ENCODE measurements at places on chromosomes 7 and 10.

DNA sequence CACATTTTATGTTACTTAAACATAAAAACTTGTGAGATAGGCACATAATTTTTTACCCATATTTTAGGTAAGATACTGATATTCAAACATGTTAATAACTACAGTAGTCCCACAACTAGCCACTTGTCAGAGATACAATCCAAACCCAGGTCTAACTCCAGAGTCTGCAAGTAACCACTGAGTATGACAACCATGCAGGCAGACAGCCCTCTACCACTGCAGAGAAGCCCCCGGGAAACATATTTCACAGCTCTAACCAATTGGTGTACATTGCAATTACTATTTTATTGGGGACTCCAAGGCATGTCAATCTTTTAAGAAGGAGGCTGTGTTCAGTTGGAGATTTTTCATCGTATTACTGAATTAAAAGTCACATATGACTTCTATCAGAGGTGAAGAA, 107.2 kb upstream of the FAM133B start:
- no peak for DNase-seq

DNA sequence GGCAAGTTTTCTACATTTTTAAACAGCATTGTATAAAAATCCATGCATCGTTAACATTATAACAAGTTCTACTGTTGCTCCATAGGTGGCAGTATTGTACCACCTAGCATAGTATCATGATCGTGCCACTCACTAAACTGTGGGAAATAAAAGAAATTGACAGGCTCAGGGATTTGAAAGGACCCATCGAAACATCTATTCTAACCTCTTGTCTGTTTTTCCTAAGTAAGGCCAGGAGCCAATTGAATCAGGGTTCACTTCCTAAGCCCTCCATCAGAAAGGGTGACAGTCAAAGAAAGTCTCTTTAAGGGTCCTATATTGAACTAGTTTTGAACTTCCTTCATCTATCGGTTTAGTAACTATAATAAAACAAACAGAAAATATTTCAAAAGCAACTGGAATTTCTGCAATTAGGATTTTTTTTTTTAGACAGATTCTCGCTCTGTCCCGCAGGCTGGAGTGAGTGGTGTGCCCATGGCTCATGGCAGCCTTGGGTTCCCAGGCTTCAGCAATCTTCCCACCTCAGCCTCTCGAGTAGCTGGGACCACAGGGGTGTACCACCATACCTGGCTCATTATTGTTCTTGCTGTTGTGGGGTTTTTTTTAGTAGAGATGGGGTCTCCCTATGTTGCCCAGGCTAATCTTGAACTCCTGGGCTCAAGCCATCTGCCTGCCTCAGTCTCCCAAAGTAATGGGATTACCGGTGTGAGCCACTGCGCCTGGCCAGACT, 9.4 kb downstream of the HACD1 start:
- peak; percentile 92 for DNase-seq

DNA sequence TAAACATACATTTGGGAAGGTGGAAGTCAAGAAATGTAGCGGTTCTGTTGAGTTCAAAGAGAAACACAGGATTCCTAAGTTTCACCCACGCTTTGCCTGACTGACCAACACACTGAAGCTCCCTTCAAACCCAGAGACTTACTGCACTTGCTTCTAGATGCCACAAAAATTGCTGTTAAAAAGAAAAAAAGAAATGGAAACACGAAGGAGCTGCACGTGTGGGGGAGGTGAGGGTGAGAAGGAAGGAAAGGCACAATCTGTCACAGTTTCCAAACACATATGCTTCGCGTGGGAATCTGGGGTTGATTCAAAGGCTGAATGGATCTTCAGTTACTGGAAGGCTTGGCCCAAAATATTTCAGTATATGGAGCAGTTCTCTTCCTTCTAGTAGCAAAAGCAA, 495.6 kb downstream of the DNAJB6 start:
- DNase-seq: no peak

GRCh38 chr7:91140286-91140685, 123.9 kb upstream of the FZD1 start:
- DNase-seq: no peak

DNA sequence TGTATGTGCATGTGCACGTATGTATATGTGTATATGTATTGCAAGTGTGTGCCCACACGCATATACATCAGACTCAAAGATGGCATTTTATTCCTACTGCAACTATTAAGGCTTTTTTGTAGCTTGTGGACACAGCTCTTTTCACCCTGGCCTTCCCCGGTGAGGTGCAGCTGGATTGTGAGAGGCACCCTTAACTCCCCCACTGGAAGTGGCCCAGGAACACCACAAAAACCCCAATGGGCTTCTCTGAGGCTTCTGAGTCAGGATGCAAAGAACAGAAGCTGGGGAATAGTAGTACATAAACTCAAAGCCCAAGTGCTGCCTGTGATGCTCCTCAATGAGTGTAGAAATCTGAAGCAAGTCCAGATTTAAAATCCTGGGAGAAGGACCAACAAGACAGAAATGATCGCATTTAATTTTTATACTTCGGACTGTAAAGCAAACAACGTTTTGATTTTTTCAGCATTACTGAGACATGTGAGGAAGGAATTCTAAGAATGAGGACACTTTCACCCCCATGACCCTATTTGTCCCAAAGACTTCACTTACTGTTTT, 369.2 kb upstream of the MGMT start:
- no peak for DNase-seq

DNA sequence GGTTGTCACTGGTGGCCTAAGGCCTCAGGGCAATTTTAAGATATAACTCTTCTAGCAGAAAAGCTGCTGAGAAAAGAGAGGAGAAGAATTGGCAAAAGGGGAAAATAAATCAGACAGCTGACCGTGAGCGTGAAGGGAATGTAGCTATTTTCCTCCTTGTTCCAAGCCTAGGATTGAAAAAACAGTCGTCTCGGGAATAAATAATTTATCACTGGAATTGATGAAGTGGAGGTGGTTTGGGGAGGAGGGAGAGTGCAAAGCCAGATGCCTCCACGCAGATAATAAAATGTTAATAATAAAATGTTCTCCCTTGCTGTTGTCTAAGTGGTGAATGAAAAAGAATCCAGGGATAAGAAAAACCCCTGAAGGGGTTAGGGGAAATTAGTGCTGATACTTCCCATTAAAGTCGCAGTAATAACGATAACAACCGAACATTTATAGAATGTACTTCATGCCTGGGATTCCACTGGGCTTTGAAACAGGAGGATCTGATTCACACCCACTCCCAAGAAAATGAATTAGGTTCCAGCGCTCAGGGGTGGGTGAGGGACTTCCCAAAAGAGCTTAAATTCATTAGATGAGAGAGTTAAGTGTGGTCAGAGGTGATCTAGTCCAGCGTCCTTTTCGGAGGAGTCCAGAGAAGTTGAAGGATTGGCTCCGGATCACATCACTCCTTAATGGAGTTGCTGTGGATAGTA, 27.3 kb downstream of the BAMBI start:
- no peak for DNase-seq

DNA sequence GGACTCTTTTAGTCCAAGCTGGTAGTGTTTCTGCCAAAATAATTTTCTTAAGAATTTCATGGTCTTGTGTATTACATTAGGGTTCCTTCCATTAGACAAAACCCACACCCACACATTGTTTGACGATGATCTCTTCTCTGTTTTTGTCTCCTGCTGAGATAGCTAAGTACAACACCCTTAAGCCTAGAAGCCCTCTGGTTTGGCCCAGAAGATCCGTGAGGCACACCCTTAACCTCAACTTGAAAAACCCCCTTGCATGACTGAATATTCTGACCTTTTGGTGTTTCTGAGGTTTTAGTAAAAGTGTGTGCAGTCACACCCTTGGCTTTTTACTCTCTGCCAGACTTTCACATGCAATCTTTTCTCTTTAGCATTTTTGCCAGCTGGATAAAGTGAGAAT, 29.3 kb upstream of the ERCC6 start:
- DNase-seq: no peak

DNA sequence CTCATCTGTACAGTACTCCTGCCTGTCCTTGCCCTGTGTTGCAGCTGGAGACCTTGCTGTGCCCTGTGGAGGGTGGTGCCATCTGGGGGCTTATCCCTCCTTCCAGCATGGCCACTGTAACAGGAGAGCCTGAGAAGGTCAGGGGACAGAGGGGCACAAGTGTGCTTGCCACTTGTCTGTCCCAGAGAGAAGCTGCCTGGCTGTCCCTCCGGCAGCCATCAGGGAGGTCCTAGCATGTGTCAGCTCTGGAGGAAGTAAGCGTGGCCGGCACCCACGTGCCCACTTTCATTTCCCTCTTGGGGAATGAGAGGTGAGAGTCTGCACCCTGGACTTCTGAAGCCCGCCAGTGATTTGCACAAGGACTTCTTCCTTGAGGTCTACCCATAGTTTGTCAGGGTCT, 97.0 kb upstream of the PPIF start:
- DNase-seq: no peak

DNA sequence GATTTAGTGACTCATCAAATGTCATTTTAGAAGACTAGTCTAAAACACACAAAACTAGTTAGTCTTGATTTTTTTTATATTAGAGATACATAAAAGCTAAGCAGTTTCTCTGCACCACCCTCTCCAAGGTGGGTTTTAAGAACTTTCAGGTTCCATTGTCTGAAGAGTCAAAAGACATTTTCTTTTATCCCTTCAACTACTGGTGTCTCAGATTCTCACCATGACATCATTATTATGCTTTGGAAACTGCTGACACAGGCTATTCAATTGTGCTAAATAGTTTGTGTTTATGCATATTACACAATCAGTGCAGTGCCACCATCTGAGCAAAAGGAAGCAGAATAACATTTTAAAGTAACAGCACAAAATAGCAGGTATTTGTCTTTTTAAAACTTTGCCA, 52.2 kb downstream of the IGF2BP3 start:
- DNase-seq: no peak

DNA sequence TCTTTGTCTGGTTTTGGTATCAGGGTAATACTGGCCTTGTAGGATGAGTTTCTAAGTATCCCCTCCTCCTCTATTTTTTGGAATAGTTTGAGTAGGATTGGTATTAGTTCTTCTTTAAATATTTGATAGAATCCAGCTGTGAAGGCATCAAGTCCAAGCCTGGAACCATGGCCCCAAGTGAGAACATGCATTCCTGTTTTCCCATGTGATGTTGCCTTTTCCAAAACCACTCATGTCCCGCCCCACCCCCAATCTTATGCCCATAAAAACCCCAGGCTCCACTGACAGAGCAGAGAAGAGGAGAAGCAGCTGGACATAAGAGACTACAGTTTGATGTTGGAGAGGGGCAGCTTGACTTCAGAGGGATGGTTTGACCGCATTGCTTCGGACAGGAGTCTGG, 71.2 kb downstream of the MINPP1 start:
- no peak for DNase-seq

DNA sequence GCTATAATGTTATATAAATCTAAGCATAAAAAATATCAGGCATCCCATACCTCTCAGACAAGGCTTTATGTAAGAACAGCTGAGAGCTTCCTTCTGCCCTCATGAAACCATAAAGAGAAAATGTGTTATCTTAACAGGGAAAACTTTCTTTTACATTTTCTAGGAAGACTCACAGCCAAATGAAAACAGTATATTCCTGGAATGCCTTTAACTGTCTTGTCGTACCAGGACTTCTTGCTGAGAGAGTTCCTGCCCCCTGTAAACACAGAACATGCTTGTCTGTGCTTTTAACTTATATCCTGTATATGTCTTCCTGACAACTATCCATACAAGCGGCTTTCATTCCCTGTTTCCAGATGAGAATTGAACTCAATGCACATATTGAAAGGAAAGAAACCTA, 64.8 kb upstream of the AHR start:
- no peak for DNase-seq

DNA sequence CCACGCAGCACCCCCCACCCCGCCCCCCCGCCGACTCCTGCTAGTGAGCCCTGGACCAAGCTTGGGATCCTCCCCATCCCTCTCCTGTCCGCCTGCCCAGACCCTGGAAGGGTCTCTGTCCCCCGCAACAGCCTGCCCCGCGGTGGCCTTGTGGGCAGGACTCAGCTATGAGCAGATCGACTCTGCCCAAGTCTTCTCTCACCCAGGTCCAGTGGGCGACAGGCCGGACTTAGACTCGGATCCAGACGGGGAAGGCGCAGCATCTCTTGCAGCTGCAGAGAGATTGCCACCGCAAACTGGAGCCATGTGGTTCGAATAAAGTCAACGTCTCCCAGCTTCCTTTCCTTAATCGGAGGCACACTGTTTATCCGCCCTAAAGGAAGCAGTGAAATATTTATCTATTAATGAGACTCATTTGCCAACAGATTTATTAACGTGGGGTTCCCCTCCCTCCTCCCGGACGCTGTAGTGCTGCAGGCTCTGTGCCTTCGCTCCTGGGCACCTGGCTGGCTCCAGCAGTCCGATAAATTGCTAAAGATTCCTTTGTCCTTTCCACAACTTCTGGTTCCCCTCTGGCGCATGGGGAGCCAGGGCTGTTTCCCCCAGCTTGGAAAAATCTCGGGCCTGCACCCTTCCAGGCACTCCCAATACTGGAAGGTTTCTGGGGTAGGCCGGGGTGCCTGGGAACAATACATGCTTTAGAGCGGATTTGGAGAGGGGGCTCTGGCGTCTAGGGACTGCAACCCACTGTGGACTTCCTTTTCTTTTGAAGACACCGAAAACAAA, 634 bp upstream of the HOXA7 start:
- DNase-seq: no peak

GRCh38 chr7:94434042-94434441, 39.3 kb downstream of the COL1A2 start:
- no peak for DNase-seq

DNA sequence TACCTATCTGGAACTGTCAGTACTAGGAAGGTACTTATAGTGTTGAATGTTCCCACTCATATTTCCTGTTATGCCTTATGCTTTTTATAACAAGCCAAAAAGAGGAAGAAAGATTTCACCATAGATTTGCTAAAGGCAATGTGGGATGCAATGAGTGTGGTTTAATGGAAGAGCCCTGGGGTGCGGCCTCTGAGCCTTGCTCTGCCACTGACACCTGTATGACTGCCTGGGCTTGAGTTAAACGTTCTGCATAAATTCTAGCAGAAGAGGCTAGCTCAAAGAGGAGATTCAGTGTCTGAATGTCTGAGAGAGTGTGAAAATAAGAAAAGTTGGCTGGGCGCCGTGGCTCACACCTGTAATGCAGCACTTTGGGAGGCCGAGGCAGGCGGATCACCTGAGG, 143.8 kb downstream of the TPST1 start:
- DNase-seq: peak; percentile 56

- peak; percentile 63 for DNase-seq
These were observed 30.9 kb downstream of the MRPS33 start for GRCh38 chr7:140983802-140984201.

GRCh38 chr7:128025380-128025779, 5.9 kb downstream of the LRRC4 start:
- no peak for DNase-seq

GRCh38 chr10:59387951-59388670, 25.8 kb upstream of the FAM13C start:
- DNase-seq: peak; percentile 5
